ENCODE measurements at places on chromosomes 13 and 19. TPM values are rescaled to one million over a fixed set of nuclear protein-coding genes. Genes with fewer than 3 reads are reported as not detected.

DNA sequence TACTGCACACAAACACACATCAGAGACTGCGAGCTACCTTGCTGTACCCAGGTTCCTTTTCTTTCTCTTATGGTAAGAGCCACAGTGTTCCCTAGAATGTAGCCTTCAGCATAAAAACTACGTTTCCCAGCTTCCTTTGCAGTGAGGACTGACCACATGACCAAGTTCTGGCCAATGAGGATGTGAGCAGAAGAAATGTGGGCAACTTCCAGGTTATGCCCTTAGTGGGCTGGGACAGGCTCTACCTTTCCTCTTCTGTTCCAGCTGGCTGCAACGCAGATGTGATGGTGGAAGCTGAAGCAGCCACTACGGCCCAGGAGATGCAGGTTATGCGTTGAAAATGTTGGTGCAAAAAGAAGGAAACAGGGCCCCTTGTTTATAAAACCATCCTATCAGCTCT is 27.5 kb downstream of the VRK3 start:
- DNase-seq = no peak

DNA sequence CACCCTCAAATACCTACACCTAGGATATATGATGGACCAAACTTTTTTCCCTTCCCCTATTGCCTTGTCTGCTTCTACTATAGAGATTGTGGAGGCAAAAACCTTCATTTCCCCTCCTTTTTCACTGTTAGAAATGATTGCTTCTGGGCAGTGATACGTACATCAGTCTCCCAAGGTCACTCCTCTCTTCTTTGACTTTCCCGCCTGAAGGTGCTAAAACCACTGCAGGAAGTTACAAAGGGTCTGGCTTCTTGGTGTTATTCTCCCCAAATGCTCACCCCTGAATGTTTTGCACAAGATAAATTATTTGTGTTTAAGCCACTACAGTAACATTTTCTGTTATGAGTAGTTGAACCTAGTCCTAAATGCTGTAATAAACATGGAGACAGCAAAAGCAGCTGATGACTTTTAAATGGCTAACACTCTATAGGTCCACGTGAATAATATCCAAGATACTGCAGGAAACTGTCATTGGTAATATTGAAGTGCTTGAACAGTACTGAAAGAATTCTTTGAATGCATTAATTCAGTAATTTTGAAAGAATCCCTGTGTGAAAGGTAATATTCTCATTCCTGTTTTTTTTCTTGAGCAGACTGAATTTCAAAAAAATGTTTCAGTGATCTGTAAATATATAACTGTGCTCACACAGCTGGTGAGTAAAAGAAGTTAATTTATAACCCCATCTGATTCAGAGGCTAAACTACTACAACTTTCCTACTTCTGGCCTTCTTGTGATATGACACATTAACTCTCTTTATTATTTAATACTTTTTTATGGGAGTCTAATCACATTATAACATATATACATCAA is 865.1 kb downstream of the EFNB2 start:
- no peak for DNase-seq

Gene NFILZ
- not detected for total RNA-seq

Gene KCNN1
- total RNA-seq = 1.5 TPM

Measured in vagina (tissue), 2 donors.